ENCODE measurements at places on chromosomes 11 and 22. TPM values are rescaled to one million over a fixed set of nuclear protein-coding genes. Genes with fewer than 3 reads are reported as not detected.

RFPL3 gene
- polyA plus RNA-seq = not detected

CRYBB1 gene
- polyA plus RNA-seq = not detected

NXPE2 gene
- 0.30 TPM for polyA plus RNA-seq

OR51B2 gene
- polyA plus RNA-seq = not detected

MYOD1 gene
- polyA plus RNA-seq = not detected

POU2AF2 gene
- polyA plus RNA-seq = not detected

LRRC74B gene
- not detected for polyA plus RNA-seq

SLC7A4 gene
- polyA plus RNA-seq = not detected

EMID1 gene
- not detected for polyA plus RNA-seq

DGCR8 gene
- polyA plus RNA-seq = 4.5 TPM

BEST1 gene
- not detected for polyA plus RNA-seq

CTSW gene
- polyA plus RNA-seq = not detected

CDC42EP1 gene
- polyA plus RNA-seq = 0.28 TPM

DERL3 gene
- polyA plus RNA-seq = 2.5 TPM

NECTIN1 gene
- 8.4 TPM for polyA plus RNA-seq

MYO7A gene
- not detected for polyA plus RNA-seq

PYGM gene
- polyA plus RNA-seq = 0.69 TPM

RBMXL2 gene
- not detected for polyA plus RNA-seq

CARD16 gene
- 9.0 TPM for polyA plus RNA-seq

HIC2 gene
- polyA plus RNA-seq = 0.39 TPM

WNT7B gene
- polyA plus RNA-seq = 0.45 TPM

CCDC81 gene
- polyA plus RNA-seq = 3.4 TPM

OR8G1 gene
- polyA plus RNA-seq = not detected

OR8D1 gene
- not detected for polyA plus RNA-seq

C11orf91 gene
- not detected for polyA plus RNA-seq
